NCI-H748 treated with DMSO at 0.1 percent for 48 hours (cell line): ENCODE measurements at places on chromosomes 2 and 18.

GRCh38 chr2:217733461-217733860, 269.3 kb downstream of the TNS1 start:
- DNase-seq = no peak

DNA sequence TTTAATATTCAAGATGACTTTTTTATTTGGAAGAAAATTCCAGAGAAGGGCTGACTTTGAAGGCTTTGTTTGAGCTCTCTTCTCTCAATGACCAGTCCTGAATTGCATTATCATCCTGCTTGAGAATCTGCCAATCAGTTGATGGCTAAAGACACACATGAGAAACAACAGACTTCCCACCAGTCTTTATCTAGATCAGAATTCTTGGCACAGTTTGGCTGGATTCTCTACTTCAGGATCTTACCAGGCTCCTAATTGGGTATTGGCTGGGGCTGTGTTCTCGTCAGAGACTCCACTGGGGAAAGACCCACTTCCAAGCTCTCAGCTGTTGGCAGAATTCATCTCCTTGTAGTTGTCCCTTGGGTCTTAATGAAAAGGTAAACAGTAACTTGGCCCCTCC, 86.0 kb downstream of the WDSUB1 start:
- DNase-seq = no peak

DNA sequence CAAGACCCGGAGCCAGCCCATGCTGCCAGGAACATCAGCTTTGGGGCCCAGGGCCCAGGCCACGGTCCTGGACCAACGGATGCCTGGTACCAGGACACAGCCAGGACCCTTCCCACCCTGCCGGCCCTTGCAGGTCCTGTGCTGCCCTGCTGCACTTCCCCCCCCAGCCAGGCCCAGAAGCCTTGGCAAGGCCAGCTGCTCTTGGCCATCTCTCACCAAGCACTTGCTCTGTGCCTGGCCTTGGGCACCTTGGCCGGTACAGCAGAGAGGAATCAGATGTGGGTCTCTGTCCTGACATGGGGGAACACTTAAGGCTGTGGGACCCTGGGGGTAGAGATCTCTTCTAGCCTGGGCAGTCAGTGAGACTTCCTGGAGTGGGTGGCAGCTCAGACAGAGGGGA, 28.9 kb downstream of the BIN1 start:
- no peak for DNase-seq

- peak; percentile 52 for DNase-seq
Observed at GRCh38 chr2:226802573-226802972, 3.0 kb upstream of the IRS1 start.

- DNase-seq = no peak
Observed at GRCh38 chr2:149055751-149056150, 17.3 kb downstream of the LYPD6B start.

- DNase-seq = no peak
Observed at GRCh38 chr2:3144856-3145255, 232.8 kb downstream of the EIPR1 start.

GRCh38 chr18:72201032-72201431, 343.1 kb downstream of the CBLN2 start:
- DNase-seq = no peak

DNA sequence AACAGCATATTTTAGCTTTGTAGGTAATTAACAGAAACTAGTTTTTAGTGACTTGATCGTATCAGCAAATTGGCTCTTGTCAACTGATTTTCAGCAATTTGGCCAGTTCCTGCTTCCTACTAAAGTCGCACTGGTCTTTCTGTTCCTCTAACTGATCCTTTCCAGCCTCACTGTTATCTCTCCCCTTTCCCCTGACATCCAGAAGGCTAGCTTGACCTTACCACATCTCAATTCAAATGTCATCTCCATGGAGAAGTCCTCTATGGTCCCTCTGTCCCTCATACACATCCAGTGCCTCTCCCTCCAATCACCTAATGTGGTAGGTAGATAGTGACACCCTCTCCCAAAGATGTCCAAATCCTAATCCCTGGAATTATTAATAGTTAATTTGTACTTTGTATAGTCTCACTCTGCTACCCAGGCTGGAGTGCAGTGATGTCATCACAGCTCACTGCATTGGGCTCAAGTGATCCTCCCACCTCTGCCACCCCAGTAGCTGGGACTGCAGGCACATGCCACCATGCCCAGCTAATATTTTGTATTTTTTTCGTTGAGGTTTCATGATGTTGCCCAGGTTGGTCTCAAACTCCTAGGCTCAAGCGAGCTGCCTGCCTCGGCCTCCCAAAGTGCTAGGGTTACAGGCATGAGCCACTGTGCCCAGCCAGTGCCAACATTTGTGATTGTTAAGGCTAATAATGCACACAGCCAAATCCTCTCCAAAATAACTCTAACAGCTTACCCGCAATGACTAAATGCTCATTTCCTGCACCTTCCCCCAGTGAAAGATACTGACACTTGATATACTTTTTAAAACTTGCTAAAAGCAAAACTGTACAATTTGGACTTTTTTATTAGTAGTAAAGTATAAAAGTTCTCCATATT, 16.9 kb downstream of the PSTPIP2 start:
- DNase-seq = no peak

DNA sequence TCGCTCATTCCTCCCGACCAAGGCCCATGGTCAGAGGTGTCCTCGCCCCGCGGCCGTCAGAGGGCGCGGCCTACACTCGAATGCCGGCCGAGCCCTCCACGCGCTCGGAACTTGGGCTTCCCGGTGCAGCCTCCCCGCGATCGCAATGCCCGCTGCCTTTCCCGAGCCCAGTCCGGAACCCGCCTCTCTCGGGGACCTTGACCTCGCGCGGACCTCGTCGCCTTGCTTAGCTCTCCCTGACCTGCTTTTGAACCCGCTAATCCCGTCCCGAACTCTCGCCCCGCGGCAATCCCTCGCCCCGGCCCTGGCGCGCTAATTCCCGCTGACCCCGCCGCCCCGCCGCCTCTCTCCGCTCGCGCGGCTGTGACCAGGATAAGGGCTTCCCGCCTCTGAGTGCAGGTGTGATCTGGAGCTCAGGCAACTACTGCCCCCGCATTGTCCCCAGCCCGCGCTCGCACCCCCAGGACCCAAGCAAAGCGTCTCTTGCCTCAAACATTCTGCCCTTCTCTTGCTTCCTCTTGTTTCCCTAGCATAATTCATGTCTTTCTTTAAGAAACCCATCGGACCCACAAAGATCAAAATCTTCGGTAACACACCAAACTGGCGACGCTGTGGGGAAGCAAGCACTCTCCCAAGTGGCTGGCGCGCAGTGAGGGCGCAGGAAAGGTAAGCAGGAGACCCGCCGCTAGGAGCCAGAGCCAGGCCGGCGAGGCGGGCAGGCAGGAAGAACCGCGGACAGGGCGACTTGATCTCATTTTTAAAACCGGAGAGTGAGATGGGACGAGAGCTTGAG, 46.6 kb upstream of the ATP6V1B1 start:
- no peak for DNase-seq

DNA sequence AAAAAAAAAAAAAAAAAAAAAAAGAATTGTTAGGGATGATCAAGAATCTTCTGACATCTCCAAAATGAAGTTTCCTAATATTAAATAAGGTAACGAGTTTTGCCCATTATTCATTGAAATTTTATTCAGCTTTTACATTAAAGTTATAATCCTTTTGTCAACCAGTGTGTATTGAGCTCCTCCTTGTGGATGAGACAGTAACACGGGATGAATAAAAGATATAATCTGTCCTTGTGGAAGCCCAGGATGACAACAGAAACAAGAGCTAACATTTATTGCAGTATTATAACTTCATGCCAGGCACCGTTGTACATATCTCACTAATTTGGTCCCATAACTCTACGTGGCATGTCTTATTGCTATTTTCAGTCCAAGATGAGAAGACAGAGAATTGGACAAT, 33.4 kb upstream of the SERPINB7 start:
- no peak for DNase-seq

DNA sequence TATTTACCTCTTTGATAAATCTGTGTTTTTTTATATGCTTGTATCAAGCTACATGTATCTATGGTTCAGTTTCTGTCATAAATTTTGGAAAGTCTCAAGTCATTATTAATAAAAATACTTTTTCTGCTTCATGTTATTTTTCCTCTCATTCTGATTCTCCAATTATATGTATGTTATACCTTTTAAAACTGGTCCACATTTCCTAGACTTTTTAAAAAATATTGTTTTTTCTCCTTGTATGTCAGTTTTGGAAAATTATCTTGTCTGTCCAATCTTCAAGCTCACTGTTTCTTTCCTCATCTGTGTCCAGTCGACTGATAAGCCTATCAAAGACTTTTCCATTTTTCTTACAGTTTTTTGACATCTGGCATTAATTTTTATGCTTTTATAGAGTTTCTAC, 253.4 kb downstream of the ASXL3 start:
- DNase-seq = no peak

DNA sequence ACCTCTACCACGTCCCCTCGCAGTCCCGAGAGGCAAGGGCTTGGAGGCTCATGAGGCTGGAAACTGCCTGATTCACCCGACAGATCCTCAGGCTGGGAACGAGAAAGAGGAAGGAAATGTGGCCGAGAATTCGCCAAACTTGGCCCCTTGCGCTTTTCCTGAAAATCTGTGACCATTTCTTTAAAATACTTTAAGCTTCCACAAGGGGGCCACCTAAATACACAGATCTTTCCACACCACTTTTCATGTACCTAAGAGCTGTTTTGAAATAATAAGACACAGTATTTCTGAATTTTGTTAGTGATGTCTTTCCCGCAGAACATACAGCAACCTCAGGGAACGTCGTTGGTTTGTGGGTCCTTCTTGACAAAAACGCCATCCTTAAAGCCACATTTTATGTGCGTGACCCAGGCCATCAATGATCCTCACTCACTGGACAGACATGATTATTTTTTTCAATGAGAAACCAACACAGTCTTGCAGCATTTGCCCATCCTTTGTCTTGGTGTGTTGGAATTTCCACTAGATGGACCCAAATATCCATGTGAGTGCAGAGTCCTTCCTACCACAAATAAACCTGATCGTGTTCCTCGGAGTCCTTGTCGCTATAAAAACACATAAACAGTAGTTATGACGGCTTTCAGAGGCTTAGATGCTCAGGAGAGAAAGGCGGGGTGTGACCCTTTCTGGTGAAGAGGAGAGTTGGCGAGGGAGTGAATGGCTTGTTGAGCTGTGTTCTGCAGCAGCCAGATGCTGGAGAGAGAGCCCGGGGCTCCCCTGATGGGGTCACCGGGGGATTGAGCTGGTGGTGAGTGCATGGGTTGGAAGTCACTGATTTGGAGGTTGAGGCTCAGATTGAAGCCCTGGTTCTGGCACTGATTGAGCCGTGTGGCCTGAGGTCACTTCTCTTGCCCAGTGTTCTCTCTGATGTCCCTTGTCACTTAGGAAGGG, 25.0 kb downstream of the DCDC2C start:
- DNase-seq = peak; percentile 50

- DNase-seq = no peak
Observed at GRCh38 chr18:6569813-6570212, 155.1 kb upstream of the L3MBTL4 start.

DNA sequence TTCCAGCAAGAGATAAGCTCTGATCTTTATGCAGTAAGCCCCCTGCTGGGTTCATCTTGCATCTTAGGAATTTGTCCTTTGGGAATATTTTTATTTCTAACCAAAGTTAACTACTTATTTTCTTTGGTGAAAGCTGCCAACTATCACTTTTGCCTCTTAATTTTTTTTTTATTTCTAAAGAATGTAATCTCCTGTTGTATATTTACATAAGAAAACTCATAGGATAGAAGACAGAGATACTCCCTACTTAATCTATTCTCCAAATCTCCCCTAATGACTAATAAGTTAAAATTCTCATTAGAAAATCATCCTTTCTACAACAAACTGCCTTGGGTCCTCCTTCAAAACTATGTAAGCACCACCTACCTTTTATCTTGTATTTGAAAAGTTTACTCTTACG, 612.2 kb upstream of the SLC39A10 start:
- no peak for DNase-seq

DNA sequence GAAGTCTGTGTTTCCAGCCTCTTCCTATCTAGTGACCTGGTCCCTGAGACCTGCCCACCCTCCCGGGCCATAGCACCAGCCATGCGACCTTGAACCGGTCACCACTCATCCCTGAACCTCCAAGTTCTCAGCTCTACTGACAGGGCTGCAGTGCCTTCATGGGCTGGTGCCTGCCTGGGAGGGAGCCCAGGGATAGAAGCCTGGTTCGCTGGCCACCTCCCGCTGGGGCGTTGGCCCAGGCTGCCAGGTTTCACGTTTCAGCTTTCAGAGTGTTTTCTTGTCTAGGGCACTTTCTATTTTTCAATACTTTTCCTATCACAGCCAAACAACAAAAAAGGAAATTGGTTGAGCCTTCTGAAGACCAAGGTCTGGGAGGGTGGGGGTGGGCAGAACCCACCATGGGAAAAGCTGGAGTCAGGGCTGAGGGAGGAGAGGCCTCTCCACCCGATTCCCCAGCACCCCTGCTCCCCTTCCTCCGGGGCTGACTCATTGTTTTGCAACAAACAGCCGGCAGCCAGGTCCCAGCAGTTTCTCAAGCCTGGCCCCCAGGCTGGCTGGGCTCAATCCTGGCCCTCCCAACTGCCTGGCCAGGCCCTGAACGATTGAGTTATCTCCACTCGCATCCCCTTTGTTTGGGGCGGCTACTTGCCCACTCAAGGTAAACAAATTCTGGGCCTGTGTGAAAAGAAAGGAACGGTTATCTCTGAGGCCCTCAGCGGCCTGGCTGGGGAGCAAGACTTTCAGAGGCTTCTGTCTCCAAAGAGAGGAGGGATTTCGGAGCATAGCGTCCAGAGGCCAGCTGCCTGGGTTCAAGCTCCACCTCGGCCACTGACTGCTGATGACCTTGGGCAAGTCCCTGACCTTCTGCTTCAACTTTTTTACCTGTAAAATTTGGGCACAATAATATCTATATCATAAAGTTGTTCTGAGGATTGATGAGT, 47.5 kb downstream of the ZFP36L2 start:
- DNase-seq = no peak

GRCh38 chr2:26521054-26521912, 43.4 kb upstream of the OTOF start:
- DNase-seq = no peak

DNA sequence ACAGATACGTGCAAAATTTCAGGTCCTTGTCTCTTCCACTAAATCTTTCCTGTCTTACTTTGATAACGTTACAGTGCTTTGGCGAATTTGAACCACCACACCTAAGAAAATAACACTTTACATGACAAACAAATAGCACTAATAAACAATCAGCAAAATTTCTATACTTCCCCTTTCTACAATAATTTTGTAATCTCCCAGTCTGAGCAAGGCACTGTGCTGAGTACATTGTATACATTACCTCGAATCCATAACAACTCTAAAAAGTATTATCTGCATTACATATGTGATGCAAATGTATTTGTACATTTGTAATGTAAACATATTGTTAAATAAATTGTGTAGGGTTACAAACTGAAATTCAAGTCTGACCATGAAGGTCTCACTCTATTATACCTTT, 49.9 kb downstream of the RTN4 start:
- no peak for DNase-seq
